NCI-H2227 treated with DMSO at 0.1 percent for 48 hours (cell line): ENCODE measurements at places on chromosomes 4 and X.

- DNase-seq = no peak
These were observed 4.9 kb downstream of the SEPTIN11 start for GRCh38 chr4:76954489-76954888.

GRCh38 chrX:65493431-65493830 is 41.2 kb downstream of the LAS1L start:
- no peak for DNase-seq

GRCh38 chr4:37471971-37472370 is 214.2 kb downstream of the RELL1 start:
- DNase-seq = no peak

DNA sequence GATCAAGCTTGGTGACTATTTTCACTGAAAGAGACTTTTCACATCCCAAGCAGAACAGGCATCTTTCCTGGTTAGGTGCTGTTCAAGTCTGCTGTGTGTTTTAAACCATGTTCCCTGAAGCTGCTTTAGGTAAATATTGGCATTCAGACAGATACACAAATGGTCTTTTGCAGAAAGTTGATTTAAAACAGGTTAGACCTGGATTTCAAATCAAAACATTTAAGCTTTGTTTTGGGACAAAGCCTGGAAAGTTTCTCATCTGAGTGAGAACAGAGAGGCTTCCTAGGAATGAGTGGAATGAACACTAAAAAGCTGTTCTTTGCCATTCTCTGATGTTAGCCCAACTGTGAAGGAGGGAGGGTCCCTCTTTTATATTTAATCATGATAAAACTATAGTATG is 10.1 kb downstream of the ANXA3 start:
- DNase-seq = no peak

- no peak for DNase-seq
These were observed 63.7 kb downstream of the ZFYVE28 start for GRCh38 chr4:2354760-2355159.

GRCh38 chrX:110399497-110399896 is 40.8 kb downstream of the RTL9 start:
- no peak for DNase-seq

- no peak for DNase-seq
These were observed 3.5 kb downstream of the IBSP start for GRCh38 chr4:87802858-87803257.

GRCh38 chr4:169615467-169616106 is 3.2 kb upstream of the NEK1 start:
- DNase-seq = no peak

DNA sequence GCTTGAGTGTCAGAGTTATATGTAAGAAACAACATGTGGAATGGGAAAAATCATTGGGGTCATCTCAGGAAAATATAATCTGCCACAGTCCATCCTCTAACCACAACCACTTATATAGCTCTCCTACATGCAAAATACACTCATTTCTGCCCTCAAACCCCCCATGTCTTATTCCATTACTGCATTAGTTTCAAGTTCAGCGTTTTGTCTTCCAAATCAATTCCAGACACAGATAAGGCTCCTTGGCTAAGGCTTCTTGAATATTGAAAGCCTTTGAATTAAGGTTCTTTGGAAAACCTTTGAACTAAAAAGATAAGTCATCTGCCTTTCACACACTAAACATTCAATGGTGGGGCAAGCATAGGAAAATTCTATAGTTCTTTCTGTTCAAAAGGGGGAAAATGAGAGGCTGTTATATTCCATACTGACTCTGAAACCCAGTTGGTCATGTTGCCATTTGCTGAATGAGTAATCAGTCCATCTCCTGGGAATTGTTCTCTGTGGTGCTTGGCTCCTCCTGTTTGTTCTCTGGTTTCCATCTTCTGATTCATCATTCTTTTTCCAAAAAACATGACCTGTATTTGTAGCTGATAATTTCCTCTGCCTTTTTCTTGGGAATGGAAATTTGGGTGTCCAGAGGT is 218.7 kb downstream of the BMPR1B start:
- no peak for DNase-seq

DNA sequence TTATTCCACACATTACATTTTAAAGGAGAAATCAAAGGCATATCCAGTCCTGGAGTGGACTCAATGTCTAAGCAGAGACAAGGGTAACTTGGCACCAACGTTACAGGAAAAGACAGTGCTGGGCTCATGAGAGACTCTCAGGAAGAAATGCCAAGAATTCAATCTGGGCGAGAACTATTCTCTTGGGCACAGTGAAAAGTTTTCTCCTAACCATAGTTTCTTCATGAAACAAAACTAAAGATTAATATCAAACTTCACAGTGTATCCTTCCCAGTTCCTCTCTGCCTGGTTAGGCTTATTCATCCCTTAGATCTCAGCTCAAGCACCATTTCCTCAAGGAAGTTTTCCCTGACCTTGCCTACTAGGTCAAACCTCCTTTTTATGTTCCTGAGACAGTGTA is 109.4 kb upstream of the TLL1 start:
- DNase-seq = no peak

- no peak for DNase-seq
These were observed 563.9 kb downstream of the GRXCR1 start for GRCh38 chr4:43456383-43456782.

DNA sequence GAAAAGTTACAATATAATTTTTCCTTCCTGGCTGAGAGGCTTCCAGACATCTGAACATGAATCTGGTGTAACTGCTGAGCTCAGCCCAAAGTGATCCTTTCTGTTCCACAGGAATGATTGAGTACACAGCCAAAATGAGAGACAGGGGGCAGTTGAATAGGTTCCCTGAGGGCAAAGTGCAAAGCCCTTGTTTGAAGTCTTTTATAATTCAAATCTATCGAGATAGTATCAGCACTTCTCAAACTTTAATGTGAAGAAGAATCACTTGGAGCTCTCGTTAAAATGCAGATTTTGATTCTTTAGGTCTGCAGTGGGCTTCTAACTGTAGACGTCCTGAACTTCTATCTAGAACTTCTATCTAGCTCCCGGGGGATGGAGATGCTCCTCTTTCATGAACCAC is 54.4 kb upstream of the BMP2K start:
- no peak for DNase-seq
